ENCODE measurements at places on chromosomes 11 and 22.

DNA sequence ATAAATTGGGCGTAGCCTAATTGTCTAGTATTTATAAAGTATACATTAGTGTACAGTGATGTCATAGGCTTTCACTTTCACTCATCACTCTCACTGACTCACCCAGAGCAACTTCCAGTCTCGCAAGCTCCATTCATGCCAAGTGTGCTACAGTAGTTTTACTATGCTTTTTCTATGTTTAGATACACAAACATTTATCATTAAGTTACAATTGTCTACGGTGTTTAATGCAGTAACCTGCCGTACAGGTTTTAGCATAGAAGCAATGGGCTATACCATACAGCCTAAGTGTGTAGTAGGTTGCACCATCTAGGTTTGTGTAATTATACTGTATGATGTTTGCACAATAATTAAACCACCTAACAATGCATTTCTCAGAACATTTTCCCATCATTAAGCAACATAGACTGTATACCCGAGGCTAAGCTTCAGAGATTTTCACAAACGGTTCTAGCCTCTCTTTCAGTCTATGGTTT lies 17.5 kb downstream of the OR9G1 start:
- H3K27ac ChIP-seq, result no peak overlapping the region
- H3K36me3 ChIP-seq, result no peaks in the 10 kb centered on the region
- no peak overlapping the region for H3K4me3 ChIP-seq
- no peaks in the 10 kb centered on the region for H3K27me3 ChIP-seq
- no peak for DNase-seq

DNA sequence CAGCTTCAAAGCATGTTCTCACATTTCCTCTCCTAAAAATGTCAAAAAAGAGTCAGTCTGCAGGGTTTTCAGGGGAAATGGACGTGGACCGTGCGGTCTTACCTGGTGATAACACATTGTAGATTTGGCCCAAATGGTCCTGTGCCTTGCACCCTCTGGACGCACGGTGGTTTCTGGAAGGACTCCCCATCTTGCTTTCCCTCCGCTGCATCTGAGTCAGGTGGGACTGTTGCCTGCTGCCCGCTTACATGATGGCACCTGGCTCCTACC lies 1290.1 kb downstream of the TBC1D22A start:
- no peak for DNase-seq
- no peaks in the 10 kb centered on the region for H3K36me3 ChIP-seq
- H3K4me3 ChIP-seq, result no peak overlapping the region
- no peaks in the 10 kb centered on the region for H3K4me1 ChIP-seq

DNA sequence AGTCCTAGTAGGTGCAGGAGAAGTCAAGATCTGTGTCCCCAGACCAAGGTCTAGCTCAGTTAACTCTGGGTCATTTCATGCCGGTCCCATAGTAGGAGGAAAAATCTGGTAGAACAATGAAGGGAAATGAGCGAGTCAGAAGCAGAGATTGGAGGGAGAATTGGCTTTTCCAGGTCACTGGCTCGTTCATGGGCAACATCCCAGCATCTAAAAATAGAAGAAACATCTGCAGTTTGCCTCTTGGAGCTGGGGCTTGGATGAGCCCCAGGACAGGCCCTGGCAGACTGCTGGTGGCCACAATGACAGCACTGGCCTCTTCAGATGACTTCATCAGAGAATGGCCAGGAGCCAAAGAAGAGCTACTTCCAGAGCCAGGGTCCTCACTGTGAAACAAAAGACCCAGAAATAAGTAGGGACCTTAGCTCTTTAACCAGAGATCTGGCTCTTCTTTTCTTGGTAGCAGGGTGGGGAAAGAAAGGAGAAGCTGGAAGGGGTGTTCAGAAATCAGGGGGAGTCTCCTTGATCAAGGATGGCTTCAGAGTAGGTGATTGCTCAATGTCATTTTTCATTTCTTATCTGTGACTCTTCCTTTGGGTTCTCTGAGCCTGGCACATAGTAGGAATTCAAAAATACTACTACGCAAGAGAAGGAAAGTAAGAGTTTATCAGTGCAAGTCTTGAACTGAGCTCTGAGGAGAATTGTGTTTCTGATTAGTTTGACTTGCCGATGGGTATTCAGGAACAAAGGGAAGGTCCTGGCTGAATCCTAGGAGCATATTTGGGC lies 102.6 kb downstream of the TMPRSS5 start:
- H3K4me1 ChIP-seq, result no peaks in the 10 kb centered on the region
- H3K36me3 ChIP-seq, result no peaks in the 10 kb centered on the region
- H3K27me3 ChIP-seq, result peaks cover 8% of the 10 kb centered on the region
- H3K27ac ChIP-seq, result no peak overlapping the region

- no peak for DNase-seq
- no peaks in the 10 kb centered on the region for H3K36me3 ChIP-seq
- H3K27me3 ChIP-seq, result no peaks in the 10 kb centered on the region
- no peak overlapping the region for H3K27ac ChIP-seq
Measured at GRCh38 chr22:19664406-19664805, 49.9 kb upstream of the SEPTIN5 start.

- H3K36me3 ChIP-seq, result no peaks in the 10 kb centered on the region
- H3K4me1 ChIP-seq, result no peaks in the 10 kb centered on the region
- no peaks in the 10 kb centered on the region for H3K27me3 ChIP-seq
- no peak for DNase-seq
Measured at GRCh38 chr11:124043420-124043819, 2.3 kb upstream of the OR10G7 start.

DNA sequence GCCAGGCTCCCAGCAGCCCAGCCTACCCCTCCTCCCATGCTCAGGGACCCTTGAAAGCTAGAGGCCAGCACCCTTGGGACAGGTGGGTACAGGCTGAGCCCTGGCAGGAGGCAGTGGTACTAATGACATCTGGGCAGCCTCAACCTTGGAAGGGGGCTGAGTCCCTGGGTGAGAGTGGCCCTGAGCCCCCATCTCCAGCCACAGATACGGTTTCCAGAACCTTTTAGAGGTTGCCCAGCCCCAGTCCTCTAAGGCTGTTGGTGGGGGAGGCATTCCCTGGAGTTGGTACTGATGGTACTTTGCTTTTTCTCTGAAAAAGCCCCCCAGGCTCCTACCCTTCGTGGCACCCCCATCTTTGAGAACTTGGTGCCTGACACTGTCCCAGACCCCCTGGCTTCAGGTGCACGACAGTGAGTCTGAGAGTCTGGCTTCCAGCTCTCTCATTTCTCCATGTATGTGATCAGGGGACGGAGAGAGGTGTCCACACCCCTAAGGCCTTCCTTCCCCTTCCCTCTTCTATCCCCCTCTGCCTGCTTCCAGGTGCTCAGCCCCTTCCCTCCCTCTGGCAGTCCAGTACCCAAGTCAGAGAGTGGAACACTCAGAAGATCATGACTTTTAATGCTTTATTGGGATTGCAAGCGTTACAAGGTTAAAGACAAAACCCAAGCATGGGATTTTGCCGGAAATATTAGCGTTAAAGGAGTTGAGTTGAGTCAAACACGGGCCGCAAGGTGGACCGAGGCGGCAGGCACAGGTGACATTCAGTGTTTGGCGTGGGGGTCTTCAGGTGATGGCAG lies 10.5 kb downstream of the IGF2 start:
- no peaks in the 10 kb centered on the region for H3K4me1 ChIP-seq
- H3K4me3 ChIP-seq, result no peak overlapping the region
- no peaks in the 10 kb centered on the region for H3K27me3 ChIP-seq
- no peak for DNase-seq
- no peak overlapping the region for H3K27ac ChIP-seq

- H3K4me3 ChIP-seq, result no peak overlapping the region
- no peaks in the 10 kb centered on the region for H3K4me1 ChIP-seq
- H3K27ac ChIP-seq, result no peak overlapping the region
- H3K27me3 ChIP-seq, result no peaks in the 10 kb centered on the region
- no peak for DNase-seq
- H3K36me3 ChIP-seq, result no peaks in the 10 kb centered on the region
Measured at GRCh38 chr22:19636696-19637407, 77.5 kb upstream of the SEPTIN5 start.

DNA sequence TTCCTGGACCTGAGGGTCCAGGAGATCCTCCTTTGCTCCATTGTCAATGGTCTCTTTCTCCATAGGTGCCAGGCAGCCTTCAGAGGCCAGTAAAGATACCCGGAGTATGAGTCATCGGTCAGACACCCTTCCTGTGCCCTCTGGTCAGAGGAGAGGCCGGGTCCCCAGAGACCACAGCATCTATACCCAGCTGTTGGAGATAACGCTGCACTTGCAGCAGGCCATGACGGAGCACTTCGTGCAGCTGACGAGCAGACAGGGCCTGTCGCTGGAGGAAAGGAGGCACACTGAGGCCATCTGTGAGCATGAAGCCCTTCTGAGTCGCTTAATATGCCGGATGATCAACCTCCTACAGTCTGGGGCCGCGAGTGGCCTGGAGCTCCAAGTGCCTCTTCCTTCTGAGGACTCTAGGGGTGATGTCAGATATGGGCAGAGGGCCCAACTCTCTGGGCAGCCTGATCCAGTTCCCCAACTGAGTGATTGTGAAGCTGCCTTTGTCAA lies at the start of gene ACCSL:
Gene ACCSL (plus strand): TSS at position 51 of the 501 bp plus-strand sequence. CDS start 56 bp downstream, at position 107.
- H3K4me3 ChIP-seq, result no peak within 1 kb of the TSS
- no peak for DNase-seq
- H3K36me3 ChIP-seq, result no peaks in the 10 kb centered on the region
- peaks cover 3% of the 10 kb centered on the region for H3K27me3 ChIP-seq

GRCh38 chr22:43726322-43726721 lies 85.8 kb downstream of the EFCAB6 start:
- no peaks in the 10 kb centered on the region for H3K36me3 ChIP-seq
- no peak overlapping the region for H3K27ac ChIP-seq
- H3K4me1 ChIP-seq, result no peaks in the 10 kb centered on the region
- H3K27me3 ChIP-seq, result peaks cover 3% of the 10 kb centered on the region

GRCh38 chr11:64858467-64859263 lies 14.2 kb upstream of the CDC42BPG start:
- H3K4me1 ChIP-seq, result peaks cover 64% of the 10 kb centered on the region
- H3K27me3 ChIP-seq, result no peaks in the 10 kb centered on the region
- no peak for DNase-seq
- no peak overlapping the region for H3K4me3 ChIP-seq

- no peaks in the 10 kb centered on the region for H3K36me3 ChIP-seq
- peaks cover 7% of the 10 kb centered on the region for H3K4me1 ChIP-seq
- peaks cover 5% of the 10 kb centered on the region for H3K27me3 ChIP-seq
Measured at GRCh38 chr11:43944761-43945311, 2.4 kb downstream of the C11orf96 start.
